Endothelial cell (in vitro differentiated cells): ENCODE measurements at places on chromosomes 5 and 9. TPM values are rescaled to one million over a fixed set of nuclear protein-coding genes. Genes with fewer than 3 reads are reported as not detected.

GRCh38 chr5:149651686-149652085 is 70.4 kb downstream of the ARHGEF37 start:
- no peak overlapping the region for H3K4me3 ChIP-seq
- no peak overlapping the region for H3K27ac ChIP-seq
- peaks cover 2% of the 10 kb centered on the region for H3K27me3 ChIP-seq
- peaks cover 11% of the 10 kb centered on the region for H3K4me1 ChIP-seq
- no peak for DNase-seq
- peaks cover 9% of the 10 kb centered on the region for H3K36me3 ChIP-seq

DNA sequence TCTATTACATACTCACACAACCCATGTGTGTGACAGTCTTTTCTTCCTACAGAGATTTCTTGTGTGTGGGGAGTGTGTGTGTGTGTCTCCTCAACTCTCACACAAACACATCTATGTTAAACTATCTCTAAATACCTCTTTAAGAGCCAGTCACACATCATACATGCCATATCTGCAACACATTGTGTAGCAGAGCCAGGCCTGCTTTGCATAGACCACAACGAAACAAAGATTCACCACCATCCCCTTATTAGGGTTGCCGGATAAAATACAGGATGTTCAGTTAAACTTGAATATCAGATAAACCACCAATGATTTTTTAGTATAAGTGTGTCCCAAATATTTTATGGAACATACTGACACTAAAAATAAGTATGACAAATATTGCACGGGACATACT is 2.3 kb downstream of the FAM170A start:
- peaks cover 2% of the 10 kb centered on the region for H3K27me3 ChIP-seq
- no peak for DNase-seq
- no peaks in the 10 kb centered on the region for H3K36me3 ChIP-seq
- H3K27ac ChIP-seq = no peak overlapping the region
- peaks cover 8% of the 10 kb centered on the region for H3K4me1 ChIP-seq

DNA sequence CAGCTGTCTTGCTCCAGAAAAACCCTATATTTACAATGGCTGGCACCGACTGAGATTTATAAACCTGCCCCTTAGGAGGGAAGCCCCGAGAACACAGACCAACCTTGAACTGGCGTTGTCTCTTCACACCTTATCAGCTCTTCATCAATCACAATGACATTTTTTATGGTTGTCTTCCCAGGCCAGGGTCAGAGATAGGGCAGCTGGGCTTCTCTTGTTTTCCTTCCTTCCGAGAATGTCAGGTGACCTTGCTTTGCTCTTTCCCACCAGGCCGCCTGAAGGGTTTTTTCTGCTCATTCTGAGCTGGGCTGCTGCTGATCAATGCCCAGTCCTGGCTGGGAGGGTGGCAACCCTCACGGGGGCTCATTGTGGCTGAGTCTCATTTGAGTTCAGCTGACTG is 619.1 kb downstream of the CCDC171 start:
- no peaks in the 10 kb centered on the region for H3K27me3 ChIP-seq
- H3K4me3 ChIP-seq = no peak overlapping the region
- no peaks in the 10 kb centered on the region for H3K36me3 ChIP-seq

DNA sequence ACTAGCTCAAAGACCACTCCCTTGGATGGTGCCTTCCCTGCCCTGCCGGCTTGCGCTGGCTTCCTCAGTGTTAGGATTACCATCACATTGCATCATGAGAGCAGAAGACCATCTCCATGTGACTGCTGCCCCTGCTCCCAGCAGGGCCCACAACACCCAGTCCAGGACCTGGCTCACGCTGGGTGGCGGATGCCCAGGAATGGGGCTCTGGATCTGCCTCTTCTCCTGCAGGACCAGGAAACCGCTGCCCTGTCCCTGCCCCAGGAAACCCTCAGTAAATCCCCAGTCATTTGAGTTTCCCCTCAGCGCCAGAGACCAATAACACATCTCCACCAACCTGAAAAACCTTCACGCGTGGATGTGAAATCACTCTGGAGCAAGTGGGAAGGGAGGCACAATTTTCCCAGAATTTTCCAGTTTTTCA is 3.3 kb upstream of the RNF44 start:
- H3K27ac ChIP-seq = peak overlapping the region; percentile 42
- H3K36me3 ChIP-seq = peaks cover 4% of the 10 kb centered on the region
- peak overlapping the region; percentile 28 for H3K4me3 ChIP-seq
- no peak for DNase-seq

GRCh38 chr5:37533851-37534250 is 154.7 kb downstream of the WDR70 start:
- no peak overlapping the region for H3K4me3 ChIP-seq
- no peak for DNase-seq
- H3K36me3 ChIP-seq = peaks cover 7% of the 10 kb centered on the region
- no peaks in the 10 kb centered on the region for H3K4me1 ChIP-seq

DNA sequence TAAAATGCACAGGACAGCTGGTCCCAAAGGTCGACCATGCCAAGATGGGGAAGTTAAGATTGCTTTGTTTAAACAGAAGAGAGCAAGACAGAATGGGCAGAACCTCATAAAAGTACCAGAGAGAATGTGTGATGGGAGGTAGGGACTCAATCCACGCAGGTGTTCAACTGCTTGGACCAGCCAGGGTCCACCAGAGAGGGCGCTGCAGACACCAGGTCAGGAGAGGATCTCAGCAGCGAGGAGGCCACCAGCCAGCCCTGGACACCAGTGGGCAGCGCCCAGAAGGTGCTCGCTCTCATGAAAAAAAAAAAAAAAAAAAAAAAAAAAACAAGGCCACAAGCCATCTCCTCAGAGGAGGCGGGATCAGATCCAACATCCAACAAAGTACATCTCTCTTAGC is 81.8 kb downstream of the SHC3 start:
- no peaks in the 10 kb centered on the region for H3K27me3 ChIP-seq
- H3K4me3 ChIP-seq = no peak overlapping the region
- H3K27ac ChIP-seq = no peak overlapping the region

GRCh38 chr5:162474239-162474638 is 406.7 kb downstream of the GABRG2 start:
- H3K36me3 ChIP-seq = no peaks in the 10 kb centered on the region
- H3K27ac ChIP-seq = no peak overlapping the region
- no peak for DNase-seq

DNA sequence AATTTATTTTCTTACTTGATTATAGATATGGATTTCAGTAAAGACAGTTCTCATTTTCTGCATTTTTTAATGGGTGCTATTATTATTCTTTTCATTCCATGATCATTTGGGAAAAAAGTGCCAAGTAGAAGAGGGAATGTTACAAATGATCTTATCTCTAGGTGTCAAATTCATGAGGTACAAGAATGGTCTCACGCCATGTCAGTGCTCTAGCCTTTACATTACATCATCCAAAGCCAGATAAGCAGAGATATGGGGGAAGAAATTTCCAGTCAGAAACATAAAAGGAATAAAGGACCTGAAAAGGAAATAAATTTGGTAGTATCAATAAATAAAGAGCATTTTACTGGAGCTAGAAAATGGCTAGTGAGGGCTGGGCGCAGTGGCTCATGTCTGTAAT is 1544.2 kb upstream of the CDH6 start:
- no peaks in the 10 kb centered on the region for H3K27me3 ChIP-seq
- H3K36me3 ChIP-seq = no peaks in the 10 kb centered on the region
- no peak overlapping the region for H3K27ac ChIP-seq
- no peak overlapping the region for H3K4me3 ChIP-seq
- H3K4me1 ChIP-seq = no peaks in the 10 kb centered on the region

The RNF208 gene
- total RNA-seq = 1.1 TPM

The CCIN gene
- total RNA-seq = not detected

The PDE8B gene
- total RNA-seq = 7.8 TPM
